ENCODE measurements at places on chromosomes 4 and X. TPM values are rescaled to one million over a fixed set of nuclear protein-coding genes. Genes with fewer than 3 reads are reported as not detected.

The DUSP9 gene
- not detected for total RNA-seq

The IL13RA2 gene
- total RNA-seq = not detected

The AGTR2 gene
- not detected for total RNA-seq

The TRPC5OS gene
- total RNA-seq = not detected

The PRDM5 gene
- not detected for total RNA-seq

The ESX1 gene
- not detected for total RNA-seq

The TAF7L gene
- total RNA-seq = not detected

The HPSE gene
- total RNA-seq = 26.1 TPM

The TLR7 gene
- 0.19 TPM for total RNA-seq

The XK gene
- total RNA-seq = 0.02 TPM

All from activated CD4-positive, alpha-beta T cell treated with anti-CD3 and anti-CD28 coated beads, Interleukin-2, amount 10 ng/mL, durations not matched to agents 7 days and 5 days (primary cell).